ENCODE measurements at places on chromosomes 7 and 10. TPM values are rescaled to one million over a fixed set of nuclear protein-coding genes. Genes with fewer than 3 reads are reported as not detected.

The LLCFC1 gene
- total RNA-seq, result not detected

The WIPF3 gene
- 8.6 TPM for total RNA-seq

DNA sequence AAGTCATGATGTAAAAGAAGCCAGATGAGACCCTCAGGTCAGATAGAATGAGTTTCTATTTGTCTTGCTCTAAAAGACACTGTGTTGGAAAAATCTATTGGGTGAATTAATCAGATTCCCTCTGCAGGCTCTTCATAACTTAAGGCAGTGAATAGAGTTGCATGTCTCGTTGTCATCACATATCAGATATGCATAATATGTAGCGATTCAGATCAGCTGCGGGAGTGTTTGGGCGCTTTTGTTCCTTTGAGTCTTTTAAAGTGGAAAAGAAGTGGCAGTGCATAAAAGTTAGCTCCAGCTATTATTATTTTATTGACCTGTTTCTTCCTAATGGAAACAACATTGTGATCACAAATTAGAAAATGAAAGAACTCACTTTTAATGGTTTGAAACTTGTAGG, 84.4 kb downstream of the CDK14 start:
- H3K27ac ChIP-seq, result no peak overlapping the region
- no peaks in the 10 kb centered on the region for H3K27me3 ChIP-seq
- no peaks in the 10 kb centered on the region for H3K36me3 ChIP-seq
- no peaks in the 10 kb centered on the region for H3K4me1 ChIP-seq
- DNase-seq, result no peak

GRCh38 chr10:123624086-123624485, 42.1 kb upstream of the GPR26 start:
- H3K27ac ChIP-seq, result no peak overlapping the region
- peaks cover 72% of the 10 kb centered on the region for H3K27me3 ChIP-seq
- no peaks in the 10 kb centered on the region for H3K36me3 ChIP-seq
- no peak overlapping the region for H3K4me3 ChIP-seq
- no peaks in the 10 kb centered on the region for H3K4me1 ChIP-seq

GRCh38 chr7:2688409-2689342, 674 bp downstream of the AMZ1 start:
- no peak overlapping the region for H3K27ac ChIP-seq
- H3K27me3 ChIP-seq, result no peaks in the 10 kb centered on the region
- no peak for DNase-seq

- H3K36me3 ChIP-seq, result no peaks in the 10 kb centered on the region
- H3K4me3 ChIP-seq, result no peak overlapping the region
- no peak for DNase-seq
- no peaks in the 10 kb centered on the region for H3K4me1 ChIP-seq
- H3K27ac ChIP-seq, result no peak overlapping the region
These were observed 63.8 kb downstream of the ICA1 start for GRCh38 chr7:8197994-8198698.

DNA sequence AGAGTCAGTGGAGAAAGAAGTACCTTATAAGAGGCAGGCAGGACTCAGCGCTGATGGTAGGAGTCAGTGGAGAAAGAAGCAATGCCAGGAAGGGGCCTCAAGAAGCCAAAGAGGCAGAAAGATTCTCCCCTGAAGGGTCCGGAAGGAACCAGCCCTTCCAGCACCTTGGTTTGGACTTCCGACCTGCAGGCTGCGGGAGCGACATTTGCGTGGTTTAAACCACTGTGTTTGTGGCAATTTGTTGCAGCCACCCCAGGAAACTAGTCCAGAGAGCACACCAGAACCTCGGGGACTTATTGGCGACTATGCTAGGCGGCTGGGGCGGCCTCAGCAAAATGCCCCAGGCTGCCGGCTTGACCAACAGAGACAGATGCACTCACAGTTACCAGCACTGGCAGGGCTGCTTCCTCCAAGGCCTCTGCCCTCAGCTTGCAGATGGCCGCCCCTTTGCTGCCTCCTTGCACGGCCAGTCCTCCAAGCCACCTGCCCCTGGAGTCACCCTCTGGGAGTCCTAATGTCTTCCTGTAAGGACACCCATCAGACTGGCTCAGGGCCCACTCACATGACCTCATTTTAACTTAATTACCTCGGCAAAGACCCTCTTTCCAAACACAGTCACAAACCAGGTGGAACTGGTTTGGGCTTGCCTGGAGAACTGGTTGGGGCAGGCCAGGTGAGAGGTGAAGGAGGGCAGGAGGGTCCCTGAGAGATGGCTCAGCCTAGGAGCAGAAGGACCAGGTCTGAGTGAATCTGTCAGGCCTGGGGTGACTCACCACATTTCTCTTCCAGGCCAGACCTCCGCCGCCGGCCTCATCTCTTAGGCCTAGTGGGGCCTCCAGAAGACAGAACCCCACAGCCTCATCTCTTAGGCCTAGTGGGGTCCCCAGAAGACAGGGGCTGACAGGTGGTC, 26.1 kb downstream of the CALML3 start:
- H3K4me1 ChIP-seq, result peaks cover 40% of the 10 kb centered on the region
- no peak overlapping the region for H3K4me3 ChIP-seq
